ENCODE measurements at places on chromosomes 4 and X. TPM values are rescaled to one million over a fixed set of nuclear protein-coding genes. Genes with fewer than 3 reads are reported as not detected.

The KLF3 gene
- 28.8 TPM for total RNA-seq

The GC gene
- not detected for total RNA-seq

The ALAS2 gene
- total RNA-seq, result 8.3 TPM

The PPEF2 gene
- not detected for total RNA-seq

The DRP2 gene
- 0.04 TPM for total RNA-seq

The TBX22 gene
- not detected for total RNA-seq

The ALB gene
- not detected for total RNA-seq

The GPR143 gene
- total RNA-seq, result 0.31 TPM

The HSFX2 gene
- total RNA-seq, result not detected

The IBSP gene
- total RNA-seq, result not detected

DNA sequence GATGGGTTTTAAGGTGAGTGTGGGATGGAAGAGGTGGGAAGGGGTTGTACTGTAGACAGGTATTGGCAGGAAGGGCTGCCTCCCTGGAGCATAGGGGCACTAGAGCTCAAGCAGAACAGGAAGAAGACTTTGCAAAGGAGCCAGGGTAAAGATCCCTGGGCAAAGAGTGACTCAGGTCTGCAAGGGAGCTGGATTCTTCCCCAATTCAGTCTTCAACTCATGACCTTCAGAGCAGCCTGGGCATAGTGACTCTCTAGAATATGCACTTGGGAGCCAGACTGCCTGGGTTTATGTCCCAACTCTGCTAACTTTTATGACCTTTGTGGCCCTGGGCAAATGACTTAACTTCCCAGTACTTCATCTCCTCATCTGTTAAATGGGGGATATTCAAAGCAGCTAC lies 4.0 kb downstream of the LONRF3 start:
- DNase-seq, result no peak

- no peak for DNase-seq
Observed at GRCh38 chrX:68443155-68443868, 10.0 kb upstream of the OPHN1 start.

- no peak for DNase-seq
Observed at GRCh38 chr4:127139788-127140286, 492.9 kb upstream of the INTU start.

DNA sequence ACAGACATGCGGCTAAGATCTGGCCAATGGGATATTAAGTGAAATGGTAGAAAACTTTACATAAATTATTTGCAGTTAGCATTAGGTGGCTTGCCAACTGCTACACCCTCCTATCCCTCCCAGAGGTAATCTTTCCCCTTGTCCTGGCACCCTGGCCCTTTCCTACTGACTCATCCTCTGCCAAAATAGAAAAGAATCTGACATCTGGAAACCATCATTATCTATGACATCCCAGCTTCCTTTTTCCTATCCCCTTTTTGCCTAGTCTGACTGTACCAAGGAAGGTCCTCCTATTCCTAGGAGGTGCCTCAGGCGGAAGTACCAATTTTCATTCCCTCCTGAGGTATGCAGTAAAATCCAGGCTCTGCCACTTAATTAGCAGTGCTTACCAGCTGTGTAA lies 163.6 kb upstream of the KLF3 start:
- no peak for DNase-seq

DNA sequence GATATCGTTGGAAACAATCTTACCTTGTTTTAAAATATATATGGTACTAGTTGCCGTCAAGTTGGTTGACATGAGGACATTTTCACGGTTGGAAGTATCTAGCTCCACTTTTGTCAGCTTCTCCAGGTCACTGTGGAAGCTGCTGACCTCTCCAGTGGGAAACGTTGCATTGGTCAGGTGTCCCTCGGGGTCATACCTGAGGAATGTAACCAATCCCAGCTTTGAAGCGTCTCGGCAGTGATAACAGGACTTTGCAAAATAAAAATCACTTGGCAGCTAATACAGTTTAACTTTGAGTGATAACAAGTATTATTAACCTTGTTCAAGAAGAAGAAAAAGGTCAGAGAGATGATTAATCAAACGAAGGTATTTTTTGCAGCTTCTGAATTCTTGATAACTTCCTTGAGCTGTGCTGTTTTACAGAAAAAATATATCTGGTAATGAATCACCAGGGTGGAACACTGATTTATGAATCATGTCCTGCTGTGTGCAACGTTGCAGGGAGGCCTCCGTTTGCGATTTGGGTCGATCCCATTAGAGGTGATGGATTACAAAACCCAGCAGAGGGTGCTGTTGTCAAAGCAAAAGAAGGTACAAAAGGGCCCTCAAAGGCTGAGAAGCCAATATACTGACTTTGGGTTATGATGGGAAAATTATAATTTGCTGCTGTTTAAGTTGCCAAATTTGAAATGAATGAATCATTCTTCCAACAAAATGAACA lies 60.1 kb downstream of the SH2D1A start:
- DNase-seq, result peak; percentile 68

GRCh38 chr4:74420863-74421262 lies 24.1 kb upstream of the AREG start:
- DNase-seq, result no peak

DNA sequence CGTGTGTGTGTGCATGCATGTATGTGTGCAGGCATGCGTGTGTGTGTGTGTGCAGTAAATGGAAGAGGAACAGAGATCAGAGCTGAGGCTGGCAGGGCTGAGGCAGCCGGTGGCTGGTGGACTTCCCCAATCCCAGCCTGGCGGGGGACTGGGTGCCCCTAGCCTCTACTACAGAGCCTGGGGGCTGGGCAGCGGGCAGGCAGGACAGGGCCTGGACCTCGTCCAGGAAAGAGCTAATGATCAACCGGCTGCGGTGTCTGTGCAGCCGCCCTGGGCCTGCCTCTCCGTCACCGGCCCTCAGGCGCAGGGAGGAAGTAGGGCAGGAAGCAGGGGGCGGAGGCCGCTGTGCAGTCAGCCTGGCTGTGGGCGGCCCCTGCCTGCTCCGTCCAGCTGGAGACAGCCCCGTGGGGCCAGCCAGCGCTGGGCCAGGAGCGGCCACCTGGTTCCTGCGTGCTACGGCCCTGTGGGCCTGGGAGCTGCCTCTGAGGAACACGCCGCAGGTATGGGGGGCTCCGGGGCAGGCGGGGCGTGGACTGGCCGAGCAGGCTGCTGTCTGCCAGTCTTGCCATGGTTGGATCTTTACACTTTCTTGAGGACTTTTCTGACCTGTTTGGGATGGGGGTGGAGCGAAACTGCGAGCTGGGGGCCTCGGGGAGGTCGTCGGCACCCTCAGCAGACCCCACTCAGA lies at the start of gene SH3TC1:
TSS of gene SH3TC1 (plus strand) at position 385 of the 688 bp plus-strand sequence. CDS start 5,905 bp downstream, outside the sequence.
- DNase-seq, result peak; percentile 91

- DNase-seq, result peak; percentile 50
Observed at GRCh38 chr4:6473264-6474052, 1.0 kb upstream of the PPP2R2C start.

- DNase-seq, result no peak
Observed at GRCh38 chrX:136738049-136738729, 42.5 kb downstream of the ARHGEF6 start.

GRCh38 chr4:52371841-52372240 lies 287.3 kb downstream of the USP46 start:
- no peak for DNase-seq

- DNase-seq, result no peak
Observed at GRCh38 chr4:86043755-86044592, 315.9 kb downstream of the MAPK10 start.

DNA sequence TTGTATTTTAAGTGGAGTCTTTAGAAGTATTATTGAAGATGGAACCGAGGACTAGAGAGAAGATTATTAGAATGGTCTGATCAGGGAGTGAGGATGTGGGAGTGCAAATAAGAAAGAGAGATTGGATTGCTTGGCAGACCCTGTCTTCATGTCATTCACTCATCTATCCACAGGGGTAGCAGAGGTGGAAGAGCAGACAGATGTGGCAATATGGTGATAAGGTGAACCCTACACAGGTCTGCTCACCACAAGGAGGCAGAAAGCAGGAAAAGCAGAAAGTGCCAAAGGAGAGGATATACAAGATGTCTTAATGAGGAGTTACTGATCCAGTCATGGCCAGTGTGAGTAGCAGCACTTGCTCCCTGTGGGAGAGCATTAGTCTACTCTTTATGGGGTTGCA lies 129.4 kb downstream of the MAGEE2 start:
- no peak for DNase-seq

DNA sequence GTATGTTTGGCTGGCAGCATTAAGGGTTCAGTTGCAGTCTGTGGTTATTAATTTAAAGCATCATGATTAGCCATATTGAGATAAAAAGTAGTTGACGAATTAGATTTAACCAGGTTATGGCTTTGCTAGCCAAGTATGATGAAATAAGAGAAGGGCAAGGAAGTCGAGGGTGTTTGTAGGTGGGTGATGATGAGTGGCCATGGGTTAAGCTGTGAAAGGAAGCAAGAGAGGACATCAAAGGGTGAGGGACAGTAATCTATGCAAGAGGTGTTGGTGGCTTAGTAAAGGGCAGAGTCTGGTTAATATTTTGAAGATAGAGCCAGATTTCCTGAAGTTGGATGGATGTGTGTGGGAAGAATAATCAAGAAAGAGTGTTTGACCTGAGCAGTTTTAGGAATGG lies 44.5 kb downstream of the STIM2 start:
- no peak for DNase-seq

DNA sequence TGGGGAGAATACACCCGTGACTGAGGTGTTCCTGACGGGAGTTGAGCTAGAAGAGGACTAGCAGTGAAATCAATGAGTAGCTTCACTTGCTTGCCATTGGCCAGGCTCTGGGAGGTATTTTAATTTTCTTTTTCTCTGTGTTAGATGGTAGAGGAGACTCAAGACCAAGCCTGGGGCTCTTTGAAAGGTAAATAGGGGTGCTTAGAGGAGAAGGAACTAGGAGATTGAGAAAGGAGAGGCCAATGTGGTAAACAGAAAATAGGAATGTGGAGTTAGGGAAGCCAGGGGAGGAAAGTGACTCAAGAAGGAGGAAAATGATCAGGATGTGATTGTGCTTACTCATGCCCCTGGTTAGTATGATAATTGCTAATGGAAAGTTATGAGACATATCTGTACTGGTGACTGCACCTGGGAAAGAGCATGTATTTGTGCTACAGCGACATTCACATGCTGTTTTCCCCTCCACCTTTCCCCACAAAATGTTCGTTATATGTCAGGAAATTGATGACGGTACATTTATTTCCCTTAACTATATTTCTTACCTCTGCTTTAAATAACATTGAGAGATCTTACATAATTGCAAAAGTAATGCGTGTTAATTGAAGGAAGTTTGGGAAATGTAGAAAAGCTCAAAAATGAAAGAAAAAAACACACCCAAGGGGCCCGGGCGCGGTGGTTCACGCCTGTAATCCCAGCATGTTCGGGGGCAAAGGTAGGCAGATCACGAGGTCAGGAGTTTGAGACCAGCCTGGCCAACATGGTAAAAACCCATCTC lies 16.9 kb upstream of the LRBA start:
- no peak for DNase-seq

DNA sequence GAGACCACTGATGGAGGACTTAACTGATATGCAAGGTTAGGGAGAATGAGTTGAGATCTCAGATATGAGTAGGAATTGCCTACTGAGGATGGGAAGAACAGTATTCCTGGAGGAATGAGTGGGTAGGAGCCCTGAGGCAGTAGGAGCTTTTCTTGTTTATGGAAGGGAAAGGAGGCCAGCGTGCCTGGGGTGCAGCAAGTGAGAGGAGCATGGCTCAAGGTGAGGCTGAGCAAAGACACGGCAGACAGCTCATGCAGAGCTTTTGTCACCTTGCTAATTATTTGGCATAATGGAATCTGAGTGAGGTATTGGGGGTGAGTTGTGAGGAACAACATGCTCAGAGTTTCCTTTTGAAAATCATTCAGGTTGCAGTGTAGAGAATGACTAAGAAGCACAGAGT lies 65.3 kb upstream of the IBSP start:
- no peak for DNase-seq

- DNase-seq, result no peak
Observed at GRCh38 chr4:8846826-8847225, 24.8 kb downstream of the HMX1 start.

DNA sequence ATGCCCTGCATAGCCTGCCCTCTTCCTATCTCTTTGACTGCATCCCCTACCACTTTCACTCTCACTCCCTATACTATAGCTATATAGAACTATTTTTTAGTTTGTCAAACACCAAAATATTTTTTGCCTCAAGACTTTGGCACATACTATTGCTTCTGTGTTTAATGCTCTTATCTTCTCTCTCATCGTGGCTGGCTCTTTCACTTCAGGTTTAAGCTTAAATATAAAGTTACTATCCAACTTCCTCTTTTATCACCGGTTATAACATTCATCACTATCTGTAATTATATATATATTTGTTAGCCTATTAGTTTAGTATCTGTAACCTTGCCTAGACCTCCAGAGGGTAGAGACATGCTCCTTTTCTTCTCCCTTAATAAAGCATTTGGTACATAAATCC lies 11.5 kb upstream of the HMGB2 start:
- no peak for DNase-seq

GRCh38 chr4:145773581-145774234 lies 93.8 kb downstream of the C4orf51 start:
- DNase-seq, result no peak

- no peak for DNase-seq
Observed at GRCh38 chr4:170729897-170730296, 640.1 kb upstream of the AADAT start.

- DNase-seq, result no peak
Observed at GRCh38 chrX:117508021-117508420, 608.6 kb downstream of the KLHL13 start.

DNA sequence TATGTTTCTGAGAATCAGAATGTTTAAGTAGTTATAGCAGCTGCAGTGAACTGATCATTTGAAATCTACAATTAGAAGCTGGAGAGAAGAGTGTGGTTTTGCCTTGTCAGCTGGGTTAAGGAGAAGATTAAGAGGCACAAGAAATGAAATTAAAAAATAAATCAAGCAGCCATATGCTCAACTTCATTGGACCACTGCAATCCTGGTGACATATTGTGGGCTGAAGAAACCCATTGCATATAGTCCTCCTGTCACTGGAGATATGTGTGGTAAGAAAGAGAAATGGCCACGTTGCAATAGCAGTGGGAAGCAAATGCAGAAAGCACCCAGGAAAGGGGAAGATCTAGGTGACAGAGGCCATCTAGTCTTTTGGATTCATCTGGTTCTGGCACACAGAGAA lies 63.0 kb downstream of the INTS12 start:
- DNase-seq, result no peak

- no peak for DNase-seq
Observed at GRCh38 chr4:139934708-139935195, 219.2 kb downstream of the MAML3 start.

DNA sequence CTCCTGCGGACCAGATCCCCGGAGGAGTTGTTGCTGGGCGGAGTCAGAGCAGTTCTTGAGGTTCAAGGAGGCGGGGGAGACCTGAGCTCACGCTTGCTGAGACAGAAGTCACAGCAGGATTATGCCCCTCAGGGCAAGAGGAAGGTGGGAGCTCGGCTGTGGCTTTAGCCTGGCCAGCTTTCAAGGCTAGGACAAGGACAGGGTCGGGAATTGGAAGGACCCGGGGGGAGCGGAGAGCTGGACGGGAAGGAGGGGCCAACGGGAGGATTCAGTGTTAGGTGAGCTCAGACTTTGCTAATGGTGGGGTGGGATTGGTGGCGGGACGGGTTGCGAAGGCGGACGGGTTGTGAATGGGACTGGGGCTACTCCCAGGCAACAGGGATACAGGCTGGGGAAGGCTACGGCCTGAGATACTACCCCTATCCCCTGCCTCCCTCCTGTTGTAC lies at the start of gene RIBC1:
TSS of gene RIBC1 (plus strand) at position 13 of the 446 bp plus-strand sequence. CDS start 3,404 bp downstream, outside the sequence.
- DNase-seq, result no peak

- DNase-seq, result no peak
Observed at GRCh38 chr4:184792950-184793555, 32.7 kb downstream of the ACSL1 start.

- no peak for DNase-seq
Observed at GRCh38 chr4:139668036-139668435, 2.4 kb downstream of the MGST2 start.
